NCI-H1436 treated with DMSO at 0.1 percent for 48 hours (cell line): ENCODE measurements at places on chromosomes 3 and 15.

GRCh38 chr3:95394286-95394685 is 1331.4 kb downstream of the NSUN3 start:
- DNase-seq = no peak

- DNase-seq = no peak
Observed at GRCh38 chr15:89168316-89168833, 53.0 kb downstream of the RLBP1 start.

DNA sequence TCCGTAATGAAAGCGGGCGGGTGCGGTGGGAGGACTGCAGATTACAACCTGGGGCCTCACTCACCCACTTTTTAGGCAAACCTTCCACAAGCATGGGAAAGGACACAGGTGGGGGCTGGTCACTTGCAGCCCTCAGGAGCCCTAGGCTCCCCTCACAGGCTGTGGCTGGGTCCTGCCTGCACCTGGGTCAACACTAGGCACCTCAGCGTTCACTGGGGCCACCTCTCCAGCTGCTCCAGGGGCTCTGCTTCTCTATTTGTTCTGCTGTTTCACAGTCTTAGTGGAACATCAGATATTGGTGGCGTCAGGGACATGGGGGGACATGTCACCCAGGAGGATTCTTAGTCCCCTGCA is 30.1 kb upstream of the TMEM115 start:
- no peak for DNase-seq

GRCh38 chr3:18635215-18635614 is 210.1 kb upstream of the SATB1 start:
- DNase-seq = no peak

DNA sequence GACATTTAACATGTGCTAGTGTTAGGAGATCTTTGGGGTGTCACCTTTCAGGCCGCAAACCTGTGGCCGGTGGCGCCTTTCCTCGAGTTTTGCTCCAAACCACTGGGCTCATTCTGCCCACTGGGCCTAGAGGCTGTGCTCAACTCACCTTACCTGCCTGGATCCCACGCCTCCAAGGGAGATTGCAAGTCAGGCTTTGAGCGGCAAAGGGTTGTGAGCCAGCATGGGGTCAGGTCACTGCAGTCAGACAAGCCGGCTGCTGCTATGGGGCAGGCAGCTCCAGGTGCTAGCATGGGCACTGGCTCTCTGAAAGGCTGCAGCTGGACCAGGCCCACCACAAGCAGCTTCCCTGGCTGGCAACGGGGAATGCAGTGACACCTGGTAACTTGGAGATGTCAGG is 265.5 kb downstream of the ZBBX start:
- no peak for DNase-seq

DNA sequence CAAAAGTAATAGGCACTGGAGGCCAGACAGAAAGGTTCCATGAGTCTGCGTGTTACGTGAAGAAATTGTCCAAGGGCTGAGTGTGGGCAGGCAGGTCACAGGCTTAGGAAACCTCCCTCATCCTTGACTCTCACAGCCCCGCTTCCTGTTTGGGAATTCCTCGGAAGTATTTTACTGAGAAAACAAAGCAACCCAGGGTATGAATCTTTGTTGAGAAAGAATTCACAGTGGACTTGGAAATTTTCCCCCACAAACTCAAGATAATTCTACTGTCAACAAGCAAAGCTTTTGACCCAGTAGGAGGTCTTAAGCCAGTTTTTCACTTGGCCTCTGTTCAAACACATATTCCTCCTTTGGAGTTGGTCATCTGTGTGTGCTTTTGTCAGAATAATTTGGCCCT is 377.1 kb upstream of the TPM1 start:
- DNase-seq = no peak

DNA sequence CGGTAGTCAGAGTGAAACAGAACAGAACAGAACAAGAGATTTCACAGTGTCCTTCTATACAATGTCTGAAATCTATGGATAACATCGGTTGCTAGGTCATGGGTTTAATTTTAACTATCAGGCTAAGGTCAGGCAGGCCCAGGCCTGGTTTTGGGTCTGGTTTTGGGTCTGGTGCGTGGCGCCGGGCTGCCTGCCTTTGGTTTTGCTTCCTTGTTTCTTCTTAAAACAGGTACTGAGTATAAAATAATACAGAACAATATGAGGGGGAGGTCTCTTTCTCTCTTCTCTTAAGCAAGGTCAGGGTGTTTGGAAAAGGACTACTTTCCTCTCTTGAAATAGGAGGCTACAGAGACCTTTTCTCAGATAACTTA is 1.4 kb downstream of the AEN start:
- no peak for DNase-seq

DNA sequence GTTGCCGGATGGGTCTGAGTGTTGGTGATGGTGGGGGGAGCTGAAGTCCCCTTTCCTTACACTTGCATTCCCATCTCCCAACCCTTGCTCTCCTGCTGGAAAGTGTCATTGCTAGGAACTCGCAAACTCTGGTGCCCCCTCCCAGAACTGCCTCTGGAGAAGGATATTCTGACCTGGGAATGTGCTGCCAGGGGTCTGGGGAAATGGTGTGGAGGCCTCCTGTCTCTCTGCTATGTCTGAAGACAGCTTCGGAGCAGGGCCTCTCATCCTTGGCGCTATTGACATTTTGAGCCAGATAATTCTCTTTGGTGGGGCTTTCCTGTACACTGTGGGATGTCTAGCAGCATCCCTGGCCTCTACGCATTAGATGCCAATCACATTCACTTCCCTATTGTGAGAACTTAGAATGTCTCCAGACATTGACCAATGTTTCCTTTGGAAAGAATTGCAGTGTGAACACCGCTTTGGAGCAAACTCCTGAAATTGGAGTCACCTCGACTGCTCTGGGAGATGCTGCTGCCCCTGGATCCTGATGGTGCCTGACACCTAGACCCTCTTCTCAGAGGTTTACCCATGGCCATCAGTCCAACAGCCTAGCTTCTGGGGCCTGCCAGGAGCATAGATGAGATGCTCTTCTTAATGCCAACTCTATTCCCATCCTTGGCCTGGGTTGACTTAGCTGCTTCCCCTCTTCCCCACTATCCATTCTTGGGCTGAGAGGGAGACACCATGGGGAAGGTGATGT is 2.2 kb upstream of the KY start:
- DNase-seq = no peak

- DNase-seq = no peak
Observed at GRCh38 chr15:50304836-50305235, 39.3 kb upstream of the HDC start.

DNA sequence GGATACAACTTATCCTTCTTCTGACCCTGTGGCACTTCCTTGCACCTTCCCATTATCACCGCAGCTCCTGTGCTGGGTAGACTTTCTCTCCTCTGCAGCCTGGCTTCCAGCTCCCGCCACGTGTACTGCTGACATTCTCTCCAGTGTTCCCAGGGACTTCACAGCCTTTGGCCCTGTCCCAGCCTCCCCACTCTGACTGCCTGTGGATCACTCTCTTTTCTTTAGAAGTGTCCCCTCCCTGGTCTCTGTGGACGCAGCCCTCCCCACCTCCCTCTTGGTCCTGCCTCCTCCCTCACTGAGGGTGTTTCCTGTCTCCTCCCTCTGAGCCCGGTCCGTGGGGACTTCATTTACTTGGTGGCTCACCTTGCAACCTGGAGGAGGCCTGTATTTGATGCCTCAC is 17.4 kb downstream of the PDIA5 start:
- no peak for DNase-seq

- no peak for DNase-seq
Observed at GRCh38 chr3:124615896-124616543, 114.2 kb upstream of the UMPS start.

DNA sequence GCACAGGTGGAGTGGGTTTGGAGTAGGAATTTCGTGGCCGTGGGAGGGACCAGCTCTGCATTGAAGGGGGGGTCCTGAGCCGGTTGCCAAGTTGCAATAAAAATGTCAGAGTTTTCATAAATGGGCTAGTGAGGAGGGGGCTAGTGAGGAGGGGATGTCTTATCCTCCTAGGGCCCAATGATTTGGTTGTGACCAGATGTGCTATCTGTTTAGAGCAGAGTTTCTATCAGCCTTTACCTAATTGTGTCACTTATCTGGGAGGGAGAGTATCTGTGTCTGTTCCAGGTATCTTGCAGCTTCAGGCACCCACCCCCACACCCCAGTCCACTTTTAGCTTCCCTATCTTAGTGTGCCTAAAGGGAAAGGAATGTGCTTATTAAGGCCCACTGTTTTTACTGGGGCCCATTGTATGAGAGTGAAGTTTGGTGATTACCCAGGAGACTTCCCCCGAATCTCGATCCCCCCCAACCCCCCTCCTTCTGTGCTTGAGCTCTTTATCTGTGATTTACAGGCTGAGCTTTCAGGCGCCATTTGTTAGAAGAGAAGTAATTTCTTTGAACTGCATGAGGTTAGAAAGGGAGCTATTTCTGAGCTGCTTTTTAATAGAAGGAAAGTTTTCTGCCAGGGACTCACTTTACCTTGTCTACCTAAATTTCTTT is 42.6 kb downstream of the PPCDC start:
- DNase-seq = peak; percentile 28

DNA sequence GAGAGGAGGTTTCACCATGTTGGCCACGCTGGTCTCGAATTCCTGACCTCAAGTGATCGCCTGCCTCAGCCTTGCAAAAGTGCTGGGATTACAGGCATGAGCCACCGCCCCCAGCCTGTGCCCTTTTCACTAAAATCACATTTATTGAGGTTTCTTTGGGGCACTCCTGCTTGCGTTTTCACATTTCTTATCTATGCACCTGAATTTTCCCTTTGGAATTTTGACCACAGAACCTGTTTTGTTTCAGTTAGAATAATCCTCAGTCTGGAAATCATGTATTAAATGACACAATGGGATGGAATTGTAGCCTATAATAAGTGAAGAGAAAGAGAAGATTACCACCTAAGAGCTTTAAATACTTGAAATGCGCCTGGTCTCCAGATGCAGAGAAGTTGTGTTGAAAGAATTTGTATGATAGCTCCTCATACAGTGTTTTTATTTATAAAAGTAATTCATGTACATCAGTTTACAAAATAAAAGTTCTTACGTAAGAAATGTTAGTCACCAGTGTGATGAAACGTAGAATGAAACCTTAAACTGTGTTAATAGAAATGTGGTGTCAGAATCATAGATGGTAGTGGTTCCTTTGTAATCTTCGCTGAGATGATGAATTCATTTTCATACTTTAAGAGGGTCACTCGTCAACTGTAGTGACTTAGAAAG is 107.0 kb downstream of the TCF12 start:
- DNase-seq = no peak

DNA sequence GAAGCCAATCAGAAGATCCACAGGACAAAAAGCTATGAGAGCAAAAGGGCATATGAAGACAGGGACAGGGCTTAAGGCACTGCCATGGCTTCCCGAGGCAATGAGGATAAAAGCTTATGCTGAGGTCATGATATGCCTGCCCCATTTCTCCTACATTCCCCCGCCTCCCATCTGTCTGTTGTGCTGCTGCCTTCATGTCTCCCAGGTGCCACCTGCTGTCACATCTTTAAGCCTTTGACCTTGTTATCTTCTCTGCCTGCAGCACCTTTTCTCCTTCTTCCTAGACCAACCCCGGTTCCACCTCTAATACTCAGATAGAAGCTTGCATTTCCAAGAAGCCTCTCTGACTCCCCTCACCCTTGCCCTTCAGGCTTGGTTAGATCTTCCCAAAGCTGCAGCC is 213.8 kb downstream of the ARRDC4 start:
- DNase-seq = no peak

GRCh38 chr15:88365124-88365523 is 102.1 kb downstream of the MRPL46 start:
- DNase-seq = no peak

DNA sequence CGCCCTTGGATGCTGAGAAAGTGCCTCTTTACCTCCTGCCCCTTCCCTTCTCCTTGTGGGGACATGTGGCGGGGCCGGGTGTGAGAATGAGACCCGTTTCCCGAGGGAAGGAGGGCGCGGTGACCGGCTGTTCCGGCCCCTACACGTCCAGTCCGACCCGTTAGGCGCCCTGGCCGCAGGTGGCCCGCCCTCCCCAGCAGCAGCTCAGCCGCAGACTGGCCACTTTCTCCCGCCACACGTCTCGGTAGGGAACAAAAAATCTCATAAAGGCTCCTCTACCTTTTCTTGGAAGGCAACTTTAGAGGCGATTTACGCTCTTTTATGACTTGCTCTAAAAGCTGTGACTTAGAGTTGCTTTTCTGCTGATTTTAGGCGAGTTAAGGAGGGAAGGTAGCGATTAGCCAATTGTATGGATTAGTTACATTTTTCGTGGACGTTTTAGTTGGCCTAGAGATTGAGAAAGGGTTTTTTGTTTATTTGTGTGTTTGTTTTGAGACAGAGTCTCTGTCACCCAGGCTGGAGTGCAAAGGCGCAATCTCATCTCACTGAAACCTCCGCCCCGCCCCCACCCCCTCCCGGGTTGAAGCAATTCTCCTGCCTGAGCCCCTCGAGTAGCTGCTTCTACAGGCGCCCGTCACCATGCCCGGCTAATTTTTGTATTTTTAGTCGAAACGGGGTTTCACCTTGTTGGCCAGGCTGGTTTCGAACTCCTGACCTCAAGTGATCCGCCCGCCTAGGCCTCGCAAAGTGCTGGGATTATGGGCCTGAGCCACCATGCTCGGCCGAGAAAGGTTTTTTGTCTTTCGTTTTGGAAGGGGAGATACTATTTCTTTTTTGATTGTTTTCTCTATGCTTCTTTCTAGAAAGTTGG is 8.3 kb upstream of the PGPEP1L start:
- no peak for DNase-seq

DNA sequence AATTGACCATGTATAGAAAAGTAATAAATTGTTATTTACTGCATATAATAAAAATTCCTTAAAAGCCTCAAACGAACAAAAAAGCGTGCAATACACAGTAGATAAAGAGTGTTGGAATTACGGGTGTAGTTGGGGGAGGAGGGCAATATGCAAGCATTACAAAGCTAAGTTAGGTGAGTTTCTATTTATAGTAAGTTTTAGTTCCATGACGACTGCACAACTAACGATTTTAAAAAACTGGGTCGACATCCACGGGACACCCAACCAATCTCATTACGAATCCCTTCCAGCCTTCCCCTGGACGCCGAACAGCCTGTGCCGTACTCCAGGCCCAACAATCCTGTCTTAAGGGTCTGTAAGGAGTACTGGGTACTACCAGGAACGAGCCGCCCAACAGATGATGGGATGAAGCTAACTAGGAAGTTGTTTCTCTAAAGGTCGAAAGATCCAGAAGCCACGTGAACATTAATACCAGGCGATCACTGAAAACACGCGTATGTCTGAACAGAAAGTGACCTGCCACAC is 677 bp downstream of the POLQ start:
- DNase-seq = no peak

- DNase-seq = no peak
Observed at GRCh38 chr3:17806201-17806600, 63.8 kb upstream of the TBC1D5 start.

DNA sequence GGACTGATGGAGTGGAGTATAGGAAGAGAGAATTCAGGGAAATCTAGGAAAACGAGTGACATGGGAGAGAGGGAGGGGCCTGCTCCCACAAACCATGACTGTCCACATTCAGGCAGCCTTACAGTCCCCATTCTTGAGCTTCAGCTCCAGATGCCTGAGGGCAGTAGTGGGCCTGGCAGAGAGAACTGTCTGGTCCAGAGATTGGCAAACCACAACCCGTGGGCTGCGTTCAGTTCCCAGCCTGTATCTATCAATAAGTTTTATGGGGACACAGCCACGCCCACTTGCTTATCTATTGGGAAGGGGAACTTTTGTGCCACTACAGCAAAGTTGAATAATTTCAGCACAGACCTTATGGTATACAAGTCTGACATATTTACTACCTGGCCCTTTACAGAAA is 63.8 kb downstream of the SLCO2A1 start:
- DNase-seq = no peak
